ENCODE measurements at places on chromosomes 11 and 22.

GRCh38 chr11:128198216-128198772 is 389.1 kb downstream of the ETS1 start:
- DNase-seq: no peak

- DNase-seq: no peak
Observed at GRCh38 chr11:84188521-84188920, 902.4 kb upstream of the CCDC90B start.

- DNase-seq: no peak
Observed at GRCh38 chr11:131232261-131232660, 138.2 kb upstream of the NTM start.

GRCh38 chr22:36764060-36764459 is 11.9 kb downstream of the IFT27 start:
- no peak for DNase-seq
